ENCODE measurements at places on chromosomes 13 and 19.

DNA sequence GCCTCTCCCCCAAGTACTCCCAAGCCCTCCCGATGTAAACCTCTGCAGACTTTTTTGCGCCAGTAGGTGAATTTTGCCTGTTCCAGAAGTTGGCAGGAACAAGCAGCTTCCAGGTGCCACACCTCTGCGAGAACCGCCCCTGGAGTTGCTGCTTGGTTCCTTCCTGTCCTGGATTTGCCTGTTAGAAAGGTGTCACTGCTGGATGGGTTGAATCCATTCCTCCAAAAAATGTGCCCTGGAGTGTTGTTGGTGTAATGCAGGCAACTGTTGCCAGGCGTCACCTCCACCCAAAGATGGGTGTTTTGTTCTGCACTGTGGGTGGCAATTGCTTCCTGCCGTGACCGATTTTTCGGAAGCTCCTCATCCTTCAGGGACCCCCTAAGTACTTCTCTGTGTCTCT, 5.7 kb downstream of the PGPEP1 start:
- no peak for DNase-seq

DNA sequence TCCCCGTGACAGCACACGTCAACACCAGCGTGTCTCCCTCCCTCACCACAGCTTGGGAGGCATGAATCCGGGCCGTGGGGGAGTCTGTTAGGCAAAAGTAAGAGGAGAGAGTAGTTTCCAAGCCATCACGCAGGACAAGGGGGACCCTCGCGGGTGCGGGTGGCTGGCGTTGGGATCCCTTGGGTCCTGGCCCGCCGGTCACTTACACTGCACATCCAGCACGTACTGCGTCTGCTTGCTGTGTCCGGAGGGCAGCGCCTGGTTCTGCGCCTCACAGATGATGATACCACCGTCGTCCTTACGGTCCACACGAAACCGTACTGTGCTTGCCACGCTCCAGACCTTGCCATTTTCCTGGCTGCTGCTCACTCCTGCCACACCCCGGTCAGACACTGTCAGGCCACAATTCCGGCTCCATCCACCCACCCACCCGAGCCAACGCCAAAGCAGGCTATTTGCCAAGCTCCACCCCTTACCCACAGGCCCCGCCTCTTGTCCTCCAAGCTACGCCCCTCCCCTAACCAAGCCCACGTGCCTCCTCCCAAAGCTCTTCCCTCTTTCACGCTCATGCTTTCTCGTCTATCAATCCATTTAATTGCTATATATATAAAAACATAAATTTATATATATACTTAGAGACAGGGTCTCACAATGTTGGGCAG, 6.6 kb upstream of the ZNF428 start:
- DNase-seq = no peak

DNA sequence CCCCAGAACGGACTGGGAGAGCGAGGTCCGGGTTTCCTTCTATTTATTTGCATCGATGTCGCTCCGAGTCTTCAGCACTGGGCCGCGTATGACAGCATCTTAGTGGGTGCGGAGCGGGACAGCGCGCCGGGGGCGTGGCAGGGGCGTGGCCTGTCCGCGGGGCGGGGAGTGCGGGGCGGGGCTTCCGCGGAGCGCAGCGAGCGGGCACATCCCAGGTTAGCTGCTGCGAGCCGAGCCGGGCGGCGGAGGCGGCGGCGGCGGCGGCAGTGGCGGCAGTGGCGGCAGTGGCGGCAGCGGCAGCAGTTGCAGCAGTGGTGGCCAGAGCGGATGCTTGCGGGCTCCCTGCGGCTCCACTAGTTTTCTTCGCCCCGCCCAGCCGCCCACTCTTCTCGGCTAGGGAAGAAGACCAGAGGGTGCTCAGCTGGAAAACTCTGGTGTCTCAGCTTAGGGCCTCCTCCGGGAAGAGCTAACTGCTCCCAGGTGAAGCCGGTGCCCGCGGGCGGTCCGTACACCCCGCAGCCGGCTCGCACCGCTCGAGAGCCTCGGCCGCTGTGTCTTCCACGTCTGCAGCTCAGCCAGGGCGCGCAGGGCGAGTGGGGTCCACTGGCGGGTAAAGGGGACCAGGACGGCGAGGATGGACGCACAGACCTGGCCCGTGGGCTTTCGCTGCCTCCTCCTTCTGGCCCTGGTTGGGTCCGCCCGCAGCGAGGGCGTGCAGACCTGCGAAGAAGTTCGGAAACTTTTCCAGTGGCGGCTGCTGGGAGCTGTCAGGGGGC, at the start of gene GPC5:
GPC5 (plus strand) TSS at position 209 of the 776 bp plus-strand sequence.
- peak; percentile 64 for DNase-seq

- DNase-seq = peak; percentile 29
Measured at GRCh38 chr13:30033681-30034457, 183.5 kb upstream of the UBL3 start.
